B cell (primary cell): ENCODE measurements at places on chromosomes 2 and 18. TPM values are rescaled to one million over a fixed set of nuclear protein-coding genes. Genes with fewer than 3 reads are reported as not detected.
A peak's percentile ranks its signal among the peaks of the same experiment; 100 is the strongest.

ORC4 gene
- polyA plus RNA-seq, result 31.5 and 57.9 TPM in 2 replicates

SAG gene
- 0.03 and 0.04 TPM in 2 replicates for polyA plus RNA-seq

TACR1 gene
- 0.01 and 0.10 TPM in 2 replicates for polyA plus RNA-seq

CASP10 gene
- 13.7 and 16.0 TPM in 2 replicates for polyA plus RNA-seq

CTDP1 gene
- 12.7 and 14.3 TPM in 2 replicates for polyA plus RNA-seq

ESPNL gene
- polyA plus RNA-seq, result 1.7 and 2.5 TPM in 2 replicates

UGT1A9 gene
- polyA plus RNA-seq, result not detected in 2 replicates

ANKRD30BL gene
- not detected in 2 replicates for polyA plus RNA-seq

KCNF1 gene
- not detected in 2 replicates for polyA plus RNA-seq

TCF23 gene
- not detected in 2 replicates for polyA plus RNA-seq

ASTL gene
- polyA plus RNA-seq, result 0.15 and 1.1 TPM in 2 replicates

- DNase-seq, result no peak
Measured at GRCh38 chr2:65504814-65505697, 72.7 kb upstream of the SPRED2 start.

DNA sequence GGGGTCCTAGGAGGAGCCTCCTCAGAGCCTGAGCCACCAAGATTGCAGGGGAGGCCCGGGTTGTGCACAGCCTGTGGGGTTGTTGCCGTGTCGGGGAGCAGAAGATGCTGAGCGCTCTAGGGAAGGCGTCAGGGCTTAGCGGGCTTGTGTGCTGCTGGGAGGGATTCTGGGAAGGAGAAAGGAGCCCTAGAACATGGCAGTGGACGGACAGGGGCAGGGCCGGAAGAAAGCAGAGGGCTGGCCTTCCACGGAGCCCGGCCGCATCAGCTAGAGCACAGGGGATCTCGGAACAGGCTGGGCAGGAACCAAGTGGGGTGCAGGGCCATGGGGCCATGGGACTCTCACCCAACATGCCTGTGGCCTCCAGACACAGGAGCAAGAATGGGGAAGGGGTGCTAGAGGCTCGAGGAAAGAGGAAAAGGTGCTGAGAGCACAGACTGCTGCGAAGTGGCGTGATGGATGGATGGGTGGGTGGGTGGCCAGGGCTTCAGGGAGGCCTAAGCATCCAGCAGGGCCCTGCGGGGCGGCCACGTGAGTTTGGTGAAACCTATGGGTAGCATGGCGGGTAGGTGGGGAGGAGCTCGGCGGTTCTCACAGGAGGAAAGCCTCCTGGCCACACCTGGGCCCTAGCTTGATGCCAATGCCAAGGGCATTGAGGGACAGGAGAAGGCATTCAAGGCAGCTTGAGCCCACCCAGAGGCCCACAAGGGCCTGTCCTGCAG, 35.8 kb downstream of the MTERF4 start:
- no peak for DNase-seq

DNA sequence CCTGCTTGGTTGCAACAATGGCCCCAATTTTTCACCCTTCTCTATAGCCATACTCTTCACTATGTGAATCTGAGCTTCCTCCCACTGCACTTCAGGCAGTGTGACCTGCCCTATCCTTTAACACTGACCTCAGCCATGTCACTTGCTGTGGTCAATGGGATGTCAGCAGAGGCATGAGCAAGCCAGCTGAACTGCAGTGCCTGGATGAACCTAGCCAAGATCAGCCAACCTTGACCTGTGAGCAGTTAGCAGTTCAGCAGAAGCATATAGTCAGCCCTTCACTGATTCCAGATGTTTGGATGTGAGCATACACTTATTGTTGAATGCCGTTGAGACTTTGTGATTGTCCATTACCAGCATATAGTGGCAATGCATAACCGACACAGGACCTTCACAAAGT, 63.4 kb upstream of the BOD1L2 start:
- no peak for DNase-seq

GRCh38 chr18:627231-627630, 30.2 kb upstream of the TYMS start:
- no peak for DNase-seq

- DNase-seq, result no peak
Measured at GRCh38 chr18:64330161-64330560, 181.3 kb upstream of the LINC00305 start.

DNA sequence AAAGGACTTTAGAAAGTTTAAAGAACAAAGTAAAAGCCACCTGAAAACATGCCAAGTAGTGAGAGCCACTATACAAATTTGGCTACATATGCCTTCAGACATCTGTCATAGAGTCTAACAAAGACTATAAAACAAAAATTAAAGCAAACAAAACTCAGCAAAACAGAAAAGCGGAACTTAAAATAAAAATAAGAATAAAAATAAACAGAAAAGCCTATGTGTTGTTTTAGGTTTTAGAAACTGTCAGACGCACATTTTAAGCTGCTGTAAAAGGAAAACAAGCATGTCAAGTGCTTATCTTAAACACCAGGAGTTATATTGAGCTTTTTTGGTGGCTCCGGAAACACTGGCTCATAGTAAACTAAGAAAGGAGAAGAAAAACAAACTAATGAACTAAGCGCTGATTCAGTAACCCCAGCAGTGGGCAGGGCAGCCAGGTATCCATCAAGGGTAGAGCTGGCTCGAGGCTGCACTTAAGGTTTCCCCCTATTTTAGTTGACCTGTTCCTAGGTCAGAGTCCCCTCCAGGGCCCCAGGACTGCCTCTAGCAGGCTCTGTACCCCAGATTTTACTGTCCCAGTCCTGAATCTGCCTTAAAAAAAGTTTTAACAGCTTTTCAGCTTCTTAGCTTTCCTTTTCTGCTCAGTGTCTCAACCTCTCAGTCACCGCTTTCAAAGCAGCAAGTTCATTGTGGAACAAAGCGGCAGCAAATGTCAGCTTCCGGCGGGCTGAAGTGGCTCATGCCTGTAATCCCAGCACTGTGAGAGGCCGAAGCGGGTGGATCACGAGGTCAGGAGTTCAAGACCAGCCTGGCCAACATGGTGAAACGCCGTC, 15.4 kb upstream of the RMC1 start:
- DNase-seq, result peak; percentile 69

DNA sequence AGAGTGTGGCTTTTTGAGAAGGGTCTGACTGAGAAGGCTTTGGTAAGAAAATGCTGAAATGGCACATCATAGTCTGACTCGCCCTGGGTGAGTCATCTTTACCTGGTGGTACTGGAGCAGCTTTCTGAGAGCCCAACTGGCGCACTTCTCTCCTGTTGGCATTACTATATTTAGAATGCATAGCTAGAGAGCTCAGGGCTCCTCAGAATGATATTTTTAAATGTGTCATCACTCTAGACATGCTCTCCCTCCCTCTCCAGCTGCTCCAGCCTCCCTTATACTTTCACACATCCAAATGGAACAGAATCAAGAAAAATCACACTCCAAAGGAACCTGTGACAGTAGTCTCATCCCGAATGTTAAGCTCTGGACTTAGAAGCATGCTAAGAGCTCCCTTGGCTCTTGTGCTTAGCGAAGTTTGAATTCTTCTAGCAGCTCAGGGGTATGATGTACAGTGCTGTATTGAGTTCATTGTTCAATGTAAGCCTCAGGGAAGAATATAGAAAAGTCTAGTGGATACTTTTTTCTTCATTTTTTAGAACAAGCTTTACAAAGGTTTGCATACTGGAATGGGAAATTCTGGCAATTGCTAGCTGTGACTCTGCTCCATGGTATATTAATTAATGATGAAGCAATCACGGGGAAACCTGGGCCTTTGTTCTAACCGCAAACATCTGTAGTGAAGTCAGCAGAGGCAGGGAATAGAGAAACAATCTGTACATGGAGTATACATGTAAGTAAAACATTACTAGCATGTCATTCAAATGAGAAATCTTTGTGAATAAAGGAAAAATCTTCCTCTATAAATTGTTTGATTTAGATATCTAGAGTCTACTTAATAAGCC, 751.2 kb upstream of the NRXN1 start:
- DNase-seq, result no peak

GRCh38 chr2:172931256-172931894, 144.3 kb upstream of the MAP3K20 start:
- DNase-seq, result no peak

DNA sequence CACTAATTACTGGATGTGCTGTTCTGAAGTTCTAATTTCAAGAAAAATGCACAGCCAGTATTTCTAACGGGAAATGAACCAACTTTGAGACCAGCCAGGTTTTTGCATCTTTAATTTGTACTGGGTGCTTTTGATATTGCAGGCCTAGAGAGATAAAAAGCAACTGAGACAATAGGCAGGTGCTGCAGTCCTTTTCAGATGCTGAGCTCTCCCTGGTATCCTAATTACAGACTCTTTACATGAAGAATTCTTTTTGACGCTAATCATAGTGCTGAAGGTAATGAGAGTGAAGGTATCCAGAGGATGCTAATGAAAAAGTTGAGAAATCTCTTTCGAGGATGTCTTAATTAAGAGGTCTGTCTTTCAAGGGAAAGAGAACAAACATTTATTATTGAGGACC, 85.1 kb downstream of the SERPINB8 start:
- no peak for DNase-seq

DNA sequence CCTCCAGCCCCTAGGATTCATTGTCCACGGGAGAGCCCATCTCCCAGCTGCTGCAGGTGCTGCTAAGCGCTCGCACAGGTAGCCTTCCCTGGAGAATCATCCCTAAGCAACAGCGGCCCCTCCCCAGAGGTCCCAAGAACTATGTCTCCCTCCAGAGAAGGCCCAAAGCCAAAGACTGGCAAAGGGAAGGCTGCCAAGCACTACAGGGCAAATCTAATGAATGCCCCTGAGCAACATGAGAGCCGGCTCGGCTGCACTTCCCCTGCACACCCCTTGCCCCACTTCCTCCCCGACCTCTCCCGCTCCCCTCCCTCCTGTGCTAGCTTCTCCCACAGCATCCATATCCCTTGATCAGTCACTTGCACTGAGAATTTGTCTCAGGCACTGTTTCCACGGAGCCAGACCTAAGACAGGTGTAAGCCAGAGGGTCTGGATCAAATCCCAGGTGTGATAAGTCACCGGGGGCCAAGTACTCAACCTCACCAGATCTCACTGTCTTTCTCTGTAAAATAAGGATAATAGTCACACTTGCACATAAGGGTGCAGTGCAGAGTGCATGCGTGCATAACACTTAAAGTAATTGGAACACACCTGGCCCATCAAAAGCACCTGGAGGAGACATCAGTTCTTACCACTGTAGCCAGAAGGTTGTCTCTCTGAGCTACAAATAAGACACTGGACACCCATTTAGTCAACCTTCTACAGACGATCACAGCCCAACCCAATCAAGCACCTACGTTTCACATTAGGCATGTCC, 20.1 kb upstream of the COL6A3 start:
- DNase-seq, result no peak

DNA sequence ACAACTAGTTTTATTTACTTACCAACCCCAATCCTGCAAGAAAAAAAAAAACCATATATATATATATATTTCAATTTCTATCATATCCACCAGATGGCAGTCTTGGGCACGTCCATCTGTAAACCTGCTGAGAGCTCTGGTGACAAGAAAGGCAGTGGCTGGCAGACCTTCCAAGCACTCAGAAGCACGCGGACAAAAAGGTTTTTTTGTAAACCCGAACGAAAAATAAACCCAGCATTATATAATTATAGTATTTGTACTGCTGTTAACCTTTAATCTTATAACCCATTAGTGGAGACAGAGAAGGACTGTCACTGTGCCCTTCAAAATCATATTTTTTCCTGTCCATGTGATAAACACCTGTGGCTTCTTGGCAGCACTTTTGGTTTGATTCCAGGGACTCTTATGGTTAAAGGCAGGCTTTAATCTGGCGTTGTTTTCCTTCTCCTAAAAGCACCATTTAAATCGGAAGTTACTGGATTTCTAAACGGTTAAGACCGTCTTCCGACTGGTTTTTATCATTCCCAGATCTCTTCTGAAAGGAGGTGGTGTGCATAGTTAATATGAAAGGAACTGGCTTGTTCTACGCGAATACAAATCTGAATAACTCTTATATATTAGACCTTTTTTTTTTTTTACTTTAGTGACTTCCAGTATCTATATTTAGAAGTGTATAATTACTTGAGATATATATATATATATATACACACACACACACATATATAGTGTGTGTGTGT, 31.0 kb upstream of the SLC3A1 start:
- DNase-seq, result peak; percentile 76

GRCh38 chr2:33347856-33348255, 128.6 kb upstream of the RASGRP3 start:
- no peak for DNase-seq

- DNase-seq, result no peak
Measured at GRCh38 chr18:6866552-6867085, 137.1 kb downstream of the ARHGAP28 start.

- peak; percentile 44 for DNase-seq
Measured at GRCh38 chr2:237529452-237530402, 36.6 kb upstream of the PRLH start.
